ENCODE measurements at places on chromosomes 13 and 19.

GRCh38 chr19:32265995-32266394 lies 79.4 kb upstream of the ZNF507 start:
- DNase-seq: no peak

DNA sequence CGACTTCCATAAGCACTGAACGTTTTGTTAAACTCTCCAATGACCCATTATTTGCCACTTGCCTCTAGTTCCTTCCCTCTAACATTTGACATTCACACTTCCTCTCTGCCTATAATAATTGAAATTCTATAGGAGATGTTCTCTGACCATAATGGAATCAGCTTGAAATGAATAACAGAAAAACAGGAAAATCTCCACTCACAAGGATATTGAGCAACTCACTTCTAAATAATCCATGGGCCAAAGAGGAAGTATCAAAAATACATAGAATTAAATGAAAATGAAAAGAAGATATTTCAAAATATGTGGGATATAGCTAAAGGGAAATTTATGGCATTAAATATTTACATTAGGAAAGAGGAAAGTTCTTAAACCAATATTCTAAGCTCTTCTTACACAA lies 3.4 kb upstream of the FCGBP start:
- DNase-seq: no peak

DNA sequence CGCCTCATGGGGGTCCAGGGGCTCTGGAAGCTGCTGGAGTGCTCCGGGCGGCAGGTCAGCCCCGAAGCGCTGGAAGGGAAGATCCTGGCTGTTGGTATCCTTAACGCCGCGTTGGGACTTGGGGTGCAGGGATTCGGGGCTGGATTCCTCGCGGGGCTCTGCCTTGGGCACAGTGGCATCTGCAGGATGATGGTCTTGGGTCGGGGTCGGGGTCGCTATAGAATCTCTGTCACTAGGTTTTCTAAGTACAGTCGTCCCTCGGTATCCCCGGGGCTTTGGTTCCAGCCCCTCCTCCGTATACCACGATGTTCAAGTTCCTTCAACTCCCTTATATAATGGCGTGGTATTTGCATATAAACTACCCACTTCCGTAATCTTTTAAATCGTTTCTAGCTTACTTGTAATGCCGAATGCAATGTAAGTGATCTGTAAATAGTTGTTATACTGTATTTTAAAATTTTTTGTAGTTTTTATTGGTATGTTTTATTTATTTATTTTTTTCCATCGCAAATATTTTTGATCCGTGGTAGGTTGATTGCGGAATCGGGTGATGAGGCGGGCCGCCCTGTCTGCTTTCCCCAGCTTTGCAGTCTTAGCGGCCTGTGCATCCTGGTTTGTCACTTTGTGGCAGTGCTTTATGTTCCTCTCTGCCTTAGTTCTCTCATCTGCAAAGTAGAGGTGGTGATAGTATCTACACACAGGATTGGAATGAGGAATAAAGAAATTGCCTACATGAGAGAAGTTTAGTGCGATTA lies 606 bp downstream of the ERCC5 start:
- peak; percentile 25 for DNase-seq

DNA sequence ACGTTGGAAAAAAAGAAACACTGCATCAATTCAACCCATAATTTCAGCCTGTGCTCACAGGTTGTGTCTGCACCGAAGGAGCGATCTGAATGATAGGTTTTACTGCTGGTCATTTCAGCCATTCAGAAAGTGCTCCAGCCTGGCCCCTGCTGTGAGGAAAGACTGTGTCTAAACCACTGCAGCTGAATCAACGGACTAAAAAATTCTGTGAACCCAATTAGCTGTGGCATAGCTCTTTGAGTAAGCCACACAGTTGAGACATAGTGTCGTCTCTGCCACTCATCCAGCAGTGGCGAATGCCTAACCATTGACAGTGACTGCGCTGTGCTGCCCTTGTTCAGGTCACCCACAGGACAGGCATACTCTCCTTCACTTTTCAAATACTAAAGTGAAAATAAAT lies 179.8 kb downstream of the COG6 start:
- DNase-seq: no peak

DNA sequence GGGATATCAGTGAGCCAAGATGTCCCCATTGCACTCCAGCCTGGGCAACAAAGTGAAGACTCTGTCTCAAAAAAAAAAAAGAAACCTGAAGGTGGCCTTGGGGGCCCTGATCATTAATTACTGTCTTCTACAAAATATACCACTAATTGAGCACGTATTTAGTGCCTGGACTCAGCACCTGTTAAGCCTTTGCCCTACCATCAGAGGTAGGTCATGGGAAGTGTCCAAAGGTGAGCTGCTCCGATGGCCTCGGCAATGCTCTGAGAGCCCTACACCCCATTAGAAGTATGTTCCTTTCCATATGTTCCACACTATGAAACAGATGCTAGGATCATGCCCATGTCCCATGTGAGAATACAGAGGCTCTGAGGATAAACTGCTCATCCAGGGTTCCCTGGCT lies 20.9 kb downstream of the NOSIP start:
- no peak for DNase-seq
